ENCODE measurements at places on chromosomes 4 and X.

DNA sequence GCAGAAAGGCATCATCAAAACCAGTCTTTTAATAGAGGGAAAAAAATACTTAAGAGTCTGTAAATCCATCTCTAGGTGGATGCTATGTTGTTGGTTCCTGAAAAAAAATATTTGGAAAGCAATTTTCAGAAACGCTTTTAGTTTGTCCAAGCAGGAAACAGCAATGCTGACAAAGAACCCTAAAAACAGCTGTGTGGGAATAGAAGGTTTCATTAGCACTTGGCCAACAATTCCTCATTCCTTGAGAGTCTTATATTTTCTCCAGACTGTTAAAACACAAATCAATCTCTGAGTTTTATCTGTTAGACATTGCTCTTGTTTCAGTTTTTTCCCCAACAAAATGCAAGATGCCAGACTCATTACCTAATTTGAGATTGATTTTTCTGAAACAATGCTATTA, 6.4 kb downstream of the MXRA5 start:
- no peak for DNase-seq

DNA sequence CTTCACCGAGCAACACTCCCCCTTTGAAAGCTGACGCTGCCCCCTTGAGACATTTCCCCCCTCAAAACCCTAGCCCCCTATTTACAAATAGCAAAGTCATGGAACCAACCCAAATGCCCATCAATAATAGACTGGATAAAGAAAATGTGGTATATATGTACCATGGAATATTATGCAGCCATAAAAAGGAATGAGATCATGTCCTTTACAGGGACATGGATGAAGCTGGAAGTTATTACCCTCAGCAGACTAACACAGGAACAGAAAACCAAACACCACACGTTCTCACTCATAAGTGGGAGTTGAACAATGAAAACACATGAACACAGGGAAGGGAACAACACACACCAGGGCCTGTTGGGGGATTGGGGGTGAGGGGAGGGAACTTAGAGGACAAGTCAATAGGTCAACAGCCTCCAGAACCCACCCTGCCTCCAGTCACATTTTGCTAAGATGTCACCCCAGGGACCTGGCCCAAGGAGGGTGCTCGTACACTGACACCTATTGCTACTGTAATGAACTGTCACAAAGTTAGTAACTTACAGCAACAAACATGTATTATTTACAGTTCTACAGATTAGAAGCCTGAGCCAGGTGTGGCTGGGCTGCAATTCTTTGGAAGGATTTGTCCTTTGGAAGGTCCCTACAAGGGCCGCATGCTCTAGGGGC, 20.6 kb downstream of the SCD5 start:
- no peak for DNase-seq

- DNase-seq, result no peak
Measured at GRCh38 chr4:36128689-36129088, 115.6 kb downstream of the ARAP2 start.

GRCh38 chrX:69807400-69807799, 191.5 kb downstream of the EDA start:
- no peak for DNase-seq

DNA sequence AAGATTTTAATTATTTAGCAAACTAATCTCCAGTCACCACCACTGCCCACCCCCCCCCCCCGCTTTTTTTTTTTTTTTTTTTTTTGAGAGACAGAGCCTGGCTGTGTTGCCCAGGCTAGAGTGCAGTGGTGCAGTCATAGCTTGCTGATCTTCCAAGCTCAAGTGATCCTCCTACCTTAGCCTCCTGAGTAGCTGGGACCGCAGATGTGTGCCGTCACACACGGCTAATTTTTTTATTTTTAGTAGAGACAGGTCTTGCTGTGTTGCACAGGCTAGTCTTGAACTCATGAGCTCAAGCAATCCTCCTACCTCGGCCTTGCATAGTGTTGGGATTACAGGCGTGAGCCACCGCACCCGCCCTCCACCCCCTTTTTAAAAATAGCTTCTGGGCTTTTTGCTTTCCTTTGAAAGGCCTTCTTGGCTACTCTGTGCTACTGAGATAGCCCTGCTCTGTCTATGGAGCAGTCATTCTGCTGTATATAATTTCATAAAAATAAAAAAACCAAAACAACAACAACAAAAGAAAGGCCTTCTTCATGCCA, 18.7 kb downstream of the TXLNG start:
- DNase-seq, result no peak

- DNase-seq, result no peak
Measured at GRCh38 chrX:14675500-14675899, 146.2 kb downstream of the GLRA2 start.

- DNase-seq, result no peak
Measured at GRCh38 chr4:121709766-121710405, 13.1 kb upstream of the ANXA5 start.

DNA sequence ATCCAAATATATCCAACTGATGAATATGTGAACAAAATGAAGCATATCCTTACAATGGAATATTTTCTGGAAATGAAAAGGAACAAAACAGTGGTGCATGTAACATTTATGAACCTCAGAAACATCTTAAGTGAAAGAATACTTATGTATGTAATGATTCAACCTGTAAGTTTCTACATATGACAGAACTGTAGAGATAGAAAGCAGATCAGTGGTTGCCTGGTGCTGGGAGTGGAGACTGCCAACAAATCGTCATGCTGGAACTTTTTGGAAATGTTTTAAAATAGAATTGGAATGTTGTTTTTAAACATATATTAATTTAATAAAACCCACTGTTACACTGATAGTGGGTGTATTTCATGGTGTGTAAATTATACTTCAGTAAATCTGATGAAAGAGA, 667.5 kb downstream of the RAPGEF2 start:
- DNase-seq, result no peak

GRCh38 chrX:16177260-16177659, 10.0 kb downstream of the MAGEB17 start:
- no peak for DNase-seq

- no peak for DNase-seq
Measured at GRCh38 chr4:27397886-27398285, 537.2 kb downstream of the STIM2 start.

Data from activated CD8-positive, alpha-beta memory T cell treated with anti-CD3 and anti-CD28 coated beads for 1 hour (primary cell).